A549 treated with RU486 at 1 μM for 4 hours (cell line): ENCODE measurements at places on chromosomes 11 and 22. TPM values are rescaled to one million over a fixed set of nuclear protein-coding genes. Genes with fewer than 3 reads are reported as not detected.

Gene NAV2
- 13.3 to 25.0 TPM (median 20.5 TPM) in 5 replicates for total RNA-seq

Gene SAAL1
- 31.4 to 43.8 TPM (median 40.7 TPM) in 5 replicates for total RNA-seq

Gene P2RY6
- 5.9 to 13.3 TPM (median 10.8 TPM) in 5 replicates for total RNA-seq

Gene DUSP8
- total RNA-seq, result 1.3 to 2.5 TPM (median 1.7 TPM) in 5 replicates

Gene SNX32
- 0.07 TPM in 1 of 5 replicates, not detected in the others for total RNA-seq

Gene HORMAD2
- total RNA-seq, result not detected in 5 replicates

Gene OR8D4
- not detected in 5 replicates for total RNA-seq

Gene AQP11
- 1.5 to 3.3 TPM (median 2.6 TPM) in 5 replicates for total RNA-seq

Gene GAB4
- not detected in 5 replicates for total RNA-seq

Gene IGHMBP2
- 12.5 to 16.6 TPM (median 15.3 TPM) in 5 replicates for total RNA-seq

Gene LUZP2
- total RNA-seq, result not detected in 5 replicates

Gene TRPM5
- total RNA-seq, result not detected in 5 replicates

Gene ST14
- total RNA-seq, result 0.07 to 0.56 TPM (median 0.13 TPM) in 5 replicates

Gene NLRP6
- total RNA-seq, result 0.08 TPM in 1 of 5 replicates, not detected in the others

Gene MS4A8
- total RNA-seq, result not detected in 5 replicates

Gene TMPRSS4
- total RNA-seq, result 0.12 TPM in 1 of 5 replicates, not detected in the others

Gene HPS4
- total RNA-seq, result 14.6 to 16.0 TPM (median 15.2 TPM) in 5 replicates

Gene INPP5J
- total RNA-seq, result 0.51 to 0.77 TPM (median 0.65 TPM) in 5 replicates

Gene DKK3
- total RNA-seq, result 10.1 to 15.6 TPM (median 12.2 TPM) in 5 replicates

Gene SF3B2
- total RNA-seq, result 168 to 198 TPM (median 172 TPM) in 5 replicates

Gene CYP2D6
- 0.13 to 0.69 TPM (median 0.54 TPM) in 5 replicates for total RNA-seq

Gene CNGA4
- total RNA-seq, result 0.07 to 0.19 TPM (median 0.09 TPM) in 3 of 5 replicates, not detected in the others

Gene OAF
- 8.2 to 12.6 TPM (median 11.1 TPM) in 5 replicates for total RNA-seq

Gene MAPK8IP1
- 5.3 to 7.8 TPM (median 5.9 TPM) in 5 replicates for total RNA-seq

Gene CELF1
- total RNA-seq, result 40.4 to 54.4 TPM (median 48.2 TPM) in 5 replicates

Gene APOL5
- not detected in 5 replicates for total RNA-seq

Gene PGR
- not detected in 5 replicates for total RNA-seq

Gene PIM3
- 21.6 to 43.2 TPM (median 37.1 TPM) in 5 replicates for total RNA-seq

Gene ALX4
- 4.1 to 6.0 TPM (median 5.2 TPM) in 5 replicates for total RNA-seq

Gene PANX2
- 5.7 to 8.5 TPM (median 6.9 TPM) in 5 replicates for total RNA-seq

Gene RCOR2
- total RNA-seq, result 0.90 to 1.3 TPM (median 0.97 TPM) in 5 replicates

Gene OR8G5
- not detected in 5 replicates for total RNA-seq

Gene C2CD2L
- total RNA-seq, result 4.9 to 7.1 TPM (median 6.0 TPM) in 5 replicates

Gene NXPE2
- not detected in 5 replicates for total RNA-seq

Gene UCP3
- 1.1 to 2.0 TPM (median 1.3 TPM) in 5 replicates for total RNA-seq

Gene HPX
- 0.32 to 0.75 TPM (median 0.62 TPM) in 5 replicates for total RNA-seq

Gene ASRGL1
- total RNA-seq, result 7.1 to 16.1 TPM (median 11.8 TPM) in 5 replicates

Gene PLAAT3
- 46.0 to 67.6 TPM (median 55.4 TPM) in 5 replicates for total RNA-seq

Gene NXPE4
- not detected in 5 replicates for total RNA-seq

Gene TMEM132A
- 103 to 179 TPM (median 165 TPM) in 5 replicates for total RNA-seq

Gene SEPTIN3
- 0.80 to 1.3 TPM (median 1.2 TPM) in 5 replicates for total RNA-seq

Gene HOATZ
- total RNA-seq, result not detected in 5 replicates

Gene ENTHD1
- not detected in 5 replicates for total RNA-seq

Gene OR52N4
- not detected in 5 replicates for total RNA-seq
